ENCODE measurements at places on chromosomes 6 and 20. TPM values are rescaled to one million over a fixed set of nuclear protein-coding genes. Genes with fewer than 3 reads are reported as not detected.

DNA sequence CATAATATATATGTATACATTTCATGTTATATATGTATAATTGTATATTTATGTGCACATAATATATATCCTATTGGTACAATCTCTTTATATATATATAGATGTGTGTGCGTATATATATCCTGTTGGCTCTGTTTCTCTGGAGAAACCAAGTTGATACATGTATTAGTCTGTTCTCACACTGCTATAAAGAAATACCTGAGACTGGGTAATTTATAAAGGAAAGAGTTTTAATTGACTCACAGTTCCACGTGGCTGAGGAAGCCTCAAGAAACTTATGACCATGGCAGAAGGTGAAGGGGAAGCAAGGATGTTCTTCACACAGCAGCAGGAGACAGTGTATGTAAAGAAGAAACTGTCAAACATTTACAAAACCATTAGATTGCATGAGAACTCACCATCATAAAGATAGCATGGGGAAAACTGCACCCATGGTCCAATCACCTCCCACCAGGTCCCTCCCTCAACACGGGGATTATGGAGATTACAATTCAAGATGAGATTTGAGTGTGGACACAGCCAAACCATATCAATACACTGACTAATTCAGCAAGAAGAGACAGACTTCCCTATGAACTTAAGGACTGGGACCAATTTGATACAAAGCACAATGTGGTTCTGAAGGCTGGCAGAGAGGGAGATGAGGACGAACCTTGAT, 14.0 kb downstream of the CST3 start:
- DNase-seq = no peak

DNA sequence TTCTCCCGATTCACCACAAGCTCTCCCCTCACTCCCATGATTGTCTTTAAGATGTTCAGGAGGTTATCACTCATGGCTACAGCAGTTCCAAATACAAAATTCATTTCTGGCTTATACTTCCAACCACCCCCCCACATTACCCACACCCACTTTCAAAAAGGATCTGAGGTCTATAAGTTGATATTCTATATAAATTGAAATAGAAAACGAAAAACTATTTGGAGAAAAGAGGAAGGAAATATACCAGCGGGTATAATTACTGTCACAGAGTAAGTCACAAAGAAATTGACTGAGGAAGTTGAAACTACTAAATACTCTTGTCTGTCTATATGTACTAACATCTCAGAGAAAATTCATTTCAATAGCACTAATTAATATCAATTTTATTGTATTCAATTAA, 112.7 kb upstream of the TNFAIP3 start:
- no peak for DNase-seq

DNA sequence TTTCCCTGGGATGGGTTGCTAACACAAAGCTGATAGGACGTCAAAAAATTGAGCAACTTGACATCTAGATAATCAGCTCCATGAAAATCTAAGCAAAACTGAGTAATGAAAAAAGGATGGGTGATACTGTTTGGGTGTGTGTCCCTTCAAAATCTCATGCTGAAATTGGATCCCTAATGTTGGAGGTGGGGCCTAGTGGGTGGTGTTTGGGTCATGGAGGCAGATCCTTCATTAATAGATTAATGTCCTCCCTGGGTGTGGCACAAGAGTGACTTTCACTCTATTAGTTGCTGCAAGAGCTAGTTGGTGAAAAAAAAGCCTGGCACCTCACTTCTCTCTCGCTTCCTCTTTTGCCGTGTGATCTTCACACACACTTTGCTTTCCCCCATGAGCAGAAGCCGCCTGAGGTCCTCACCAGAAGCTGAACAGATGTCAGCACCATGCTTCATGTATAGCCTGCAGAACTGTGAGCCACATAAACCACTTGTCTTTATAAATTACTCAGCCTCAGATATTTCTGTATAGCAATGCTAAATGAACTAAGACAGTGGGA, 160.9 kb downstream of the FRK start:
- no peak for DNase-seq

GRCh38 chr6:132607544-132608233, 16.4 kb downstream of the TAAR2 start:
- DNase-seq = no peak

- no peak for DNase-seq
Measured at GRCh38 chr20:33516882-33517281, 27.0 kb downstream of the CBFA2T2 start.

DNA sequence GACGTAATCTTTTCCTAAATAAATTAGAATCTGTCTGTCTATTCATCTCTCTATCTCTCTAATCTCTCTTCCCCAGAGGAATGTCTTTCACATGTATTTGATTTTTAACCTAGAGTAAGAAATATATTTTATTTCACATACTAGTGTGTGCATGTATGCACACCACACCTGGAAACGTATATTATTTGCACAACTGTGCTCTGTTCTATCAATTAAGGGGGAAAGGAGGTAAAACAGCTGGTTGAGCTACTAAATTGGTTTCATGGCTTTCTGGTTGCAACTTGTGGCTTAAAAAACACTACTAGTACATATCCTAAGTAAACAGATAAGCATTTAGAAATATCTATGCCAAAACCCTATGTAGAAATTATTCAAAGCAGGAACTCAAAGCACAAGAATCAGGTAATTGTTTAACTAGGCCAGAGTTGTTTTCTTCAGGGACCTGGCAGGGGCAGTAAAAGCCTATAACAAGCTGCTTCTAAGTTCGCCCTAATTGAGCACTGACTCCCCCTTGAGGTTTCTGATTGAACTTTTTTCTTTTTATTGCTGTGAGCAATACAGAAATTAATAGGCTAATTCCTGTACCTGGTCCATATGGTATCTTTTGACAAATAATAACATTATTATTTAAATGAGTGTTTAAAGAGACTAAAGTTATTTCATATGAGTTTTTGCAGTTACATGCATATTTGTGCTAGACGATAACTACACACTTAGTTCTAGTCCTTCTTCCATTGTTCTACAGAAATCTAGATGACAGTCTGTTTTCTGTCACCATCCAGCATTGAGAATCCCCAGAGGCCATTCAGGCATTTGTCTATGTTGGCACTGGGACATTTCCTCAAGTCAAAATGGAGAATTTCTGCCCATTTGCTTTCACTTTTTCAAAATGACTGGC, 88.6 kb downstream of the MCHR2 start:
- no peak for DNase-seq

GRCh38 chr20:8082989-8083388, 49.1 kb upstream of the PLCB1 start:
- no peak for DNase-seq

DNA sequence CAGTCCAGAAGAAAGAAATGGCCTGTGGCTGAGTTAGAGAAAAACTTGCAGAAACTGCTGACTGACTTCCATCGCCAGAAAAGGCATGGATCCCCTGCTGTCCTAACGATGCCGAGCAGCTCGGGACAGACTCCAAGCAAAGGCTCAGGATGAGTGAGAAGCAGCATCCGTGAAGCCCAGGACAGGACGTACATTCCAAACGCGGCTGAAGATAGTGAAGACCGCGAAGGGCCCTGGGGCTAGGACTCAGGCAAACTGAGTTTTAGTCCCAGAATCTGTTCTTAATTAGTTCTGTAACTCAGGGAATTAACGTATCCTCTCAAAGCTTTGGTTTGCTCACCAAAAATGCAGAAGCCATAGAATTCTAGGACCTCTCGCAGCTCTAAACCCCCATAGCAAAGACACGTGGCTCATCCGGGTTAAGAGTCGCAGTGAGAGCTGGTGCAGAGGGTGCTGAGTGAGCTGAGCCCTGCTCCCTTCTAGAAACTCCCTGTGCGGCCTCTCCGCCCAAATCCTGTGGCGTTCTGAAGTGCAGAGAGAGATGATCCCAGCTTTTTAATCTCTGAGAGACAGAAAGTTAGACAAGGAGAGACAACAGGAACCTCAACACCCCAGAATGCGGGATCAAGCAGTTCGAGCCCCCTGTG, 132.9 kb upstream of the THBS2 start:
- DNase-seq = no peak

DNA sequence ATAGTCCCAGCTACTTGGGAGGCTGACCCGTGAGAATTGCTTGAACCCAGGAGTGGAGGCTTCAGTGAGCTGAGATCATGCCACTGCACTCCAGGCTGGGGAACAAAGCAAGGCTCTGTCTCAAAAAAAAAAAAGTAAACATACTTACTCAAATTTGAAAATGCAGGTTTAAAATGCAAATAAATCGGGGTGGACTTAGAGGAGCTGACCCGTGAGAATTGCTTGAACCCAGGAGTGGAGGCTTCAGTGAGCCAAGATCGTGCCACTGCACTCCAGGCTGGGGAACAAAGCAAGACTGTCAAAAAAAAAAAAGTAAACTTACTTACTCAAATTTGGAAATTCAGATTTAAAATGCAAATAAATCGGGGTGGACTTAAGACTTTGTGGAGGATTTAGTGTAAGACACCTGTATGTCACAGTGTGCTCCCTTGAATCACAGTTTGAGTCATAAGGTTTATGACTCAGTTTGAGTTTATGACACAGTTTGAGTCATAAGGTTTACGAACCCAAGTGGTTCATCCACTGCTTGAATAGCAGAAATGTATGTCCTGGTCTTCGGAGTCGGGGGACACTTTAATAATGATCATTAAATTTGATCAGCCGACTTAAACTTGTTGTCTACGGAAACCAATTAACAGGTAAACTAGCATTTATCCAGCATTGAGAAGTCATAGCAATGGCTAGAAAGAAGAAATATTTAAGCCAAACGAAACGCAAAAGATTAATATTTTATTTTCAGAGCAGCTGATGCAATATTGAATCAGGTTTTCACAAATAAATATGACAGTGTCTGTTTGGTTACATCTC, 6.8 kb upstream of the MRPS10 start:
- DNase-seq = no peak

GRCh38 chr6:41859356-41859755, 35.8 kb downstream of the USP49 start:
- no peak for DNase-seq

DNA sequence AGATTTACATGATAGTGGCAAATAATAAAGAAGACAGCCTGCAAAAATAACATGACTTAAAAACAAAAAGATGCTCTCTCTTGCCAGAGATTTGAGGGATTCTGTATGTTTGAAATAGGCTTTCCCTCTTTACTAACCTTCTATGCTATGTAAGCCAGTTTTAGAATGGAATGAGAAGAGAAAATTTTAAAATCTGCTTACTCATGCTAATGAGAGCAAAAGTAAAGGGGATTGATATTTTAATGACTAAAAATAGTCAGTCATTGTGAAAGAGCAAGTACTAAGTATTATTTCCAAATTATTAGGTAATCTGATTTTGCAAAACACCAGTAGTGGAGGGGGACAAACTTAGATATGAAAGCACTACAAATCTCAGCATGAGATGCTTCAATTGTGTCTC, 563.3 kb upstream of the ADGRB3 start:
- DNase-seq = no peak

DNA sequence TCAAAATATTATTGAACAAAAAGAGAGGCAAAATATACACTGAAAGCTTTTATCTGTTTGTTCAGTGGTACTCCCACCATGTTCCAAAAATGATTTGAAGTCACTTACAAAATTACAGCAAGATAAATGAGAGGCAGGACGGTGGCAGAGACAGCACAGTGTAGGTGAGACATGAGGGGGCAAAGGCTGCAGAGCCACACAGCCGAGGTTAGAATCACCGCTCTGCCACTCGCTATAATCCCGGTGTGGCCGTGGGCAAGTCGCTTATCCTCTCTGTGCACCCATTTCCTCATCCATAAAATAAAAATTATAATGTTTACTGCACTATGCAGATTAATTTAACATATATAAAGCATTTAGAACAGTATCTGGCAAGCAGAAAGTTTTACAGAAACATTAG, 140.1 kb upstream of the BEND6 start:
- no peak for DNase-seq

The GMPR gene
- 0.38 TPM for total RNA-seq

- no peak for DNase-seq
Measured at GRCh38 chr20:47770935-47771334, 14.3 kb downstream of the SULF2 start.

DNA sequence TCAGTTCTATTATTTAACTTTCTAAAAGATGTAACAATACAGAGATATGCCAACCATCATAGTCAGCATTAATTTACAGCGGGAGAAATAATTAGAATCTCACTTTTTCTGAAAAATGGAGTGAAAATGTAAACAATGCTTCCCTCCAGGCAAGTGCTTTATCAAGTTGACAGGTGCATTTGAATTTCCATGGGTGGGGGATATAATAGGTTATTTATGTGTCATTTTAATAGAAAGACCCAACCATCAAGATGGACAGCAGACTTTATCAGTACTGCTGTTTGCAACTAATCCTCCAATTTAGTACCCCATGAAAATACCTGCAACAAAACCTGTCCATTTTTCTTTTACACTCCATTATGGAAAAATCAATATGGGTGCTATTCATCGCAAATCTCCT, 780.1 kb downstream of the TFAP2A start:
- no peak for DNase-seq

DNA sequence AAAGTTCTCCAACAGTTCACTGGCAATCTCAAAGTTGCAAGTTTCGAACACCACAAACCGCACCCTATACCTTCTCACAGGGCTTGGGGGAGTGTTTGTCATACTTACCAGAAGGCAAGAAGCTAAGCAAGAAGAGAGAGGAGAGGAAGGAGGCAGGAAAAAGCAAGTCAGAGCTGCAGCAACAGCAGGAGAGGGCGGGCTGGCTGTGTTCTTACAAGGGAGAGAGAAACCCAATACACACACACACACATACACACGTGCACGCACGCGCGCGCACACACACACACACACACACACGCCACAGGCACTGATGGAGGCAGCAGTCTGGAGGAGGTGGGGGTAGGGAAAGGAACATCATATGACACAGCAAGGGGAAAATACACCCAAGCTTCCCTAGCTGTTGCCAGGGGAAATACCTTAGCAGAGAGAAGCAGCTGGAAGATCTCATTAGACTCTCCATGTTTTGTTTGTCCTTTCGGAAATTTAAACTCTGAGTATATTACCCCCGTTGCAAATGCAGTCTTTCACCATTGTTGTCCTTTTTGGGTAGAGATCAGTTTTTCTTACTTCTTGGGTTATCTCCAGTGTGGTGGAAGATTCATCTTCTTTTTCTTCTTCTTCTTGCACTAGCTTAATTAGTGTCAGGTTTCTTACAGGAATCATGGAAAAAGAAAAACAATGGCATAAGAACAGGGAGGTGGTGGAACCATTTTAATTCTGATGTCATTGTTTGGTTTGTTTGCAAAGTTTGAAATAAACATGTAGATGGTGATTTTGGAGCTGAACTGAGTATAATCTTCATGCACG, at the start of gene TXLNB:
Gene TXLNB, minus strand, starts transcription at position 186 of the 807 bp plus-strand sequence. CDS start 3,099 bp downstream, outside the sequence.
- peak; percentile 75 for DNase-seq

DNA sequence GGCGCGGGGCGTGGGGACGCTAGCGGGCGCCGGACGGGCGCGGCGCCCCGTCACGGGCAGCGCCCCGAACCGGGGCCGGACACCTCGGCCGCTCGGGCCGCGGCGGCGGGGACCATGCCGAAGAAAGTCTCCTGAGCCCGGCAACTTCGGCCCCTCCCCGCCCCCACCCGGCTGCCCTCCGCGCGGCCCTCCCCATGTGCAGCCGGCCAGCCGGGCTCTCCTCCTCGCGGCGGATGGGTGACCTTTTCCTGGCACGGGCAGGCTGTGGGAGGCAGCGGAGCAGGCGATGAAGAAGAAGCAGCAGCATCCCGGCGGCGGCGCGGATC, 278 bp downstream of the UST start:
- peak; percentile 9 for DNase-seq

The HSPA12B gene
- not detected for total RNA-seq

The PLEKHG1 gene
- 1.5 TPM for total RNA-seq

GRCh38 chr6:170434117-170434820, 118.8 kb downstream of the PSMB1 start:
- DNase-seq = no peak

The C20orf144 gene
- 0.11 TPM for total RNA-seq

Measured in activated T-cell treated with anti-CD3 and anti-CD28 coated beads, Interleukin-2, amount 50 U/mL, for 4 hours (primary cell).